Muscle of leg (tissue), 16 donors: ENCODE measurements at places on chromosomes 7 and 10.

DNA sequence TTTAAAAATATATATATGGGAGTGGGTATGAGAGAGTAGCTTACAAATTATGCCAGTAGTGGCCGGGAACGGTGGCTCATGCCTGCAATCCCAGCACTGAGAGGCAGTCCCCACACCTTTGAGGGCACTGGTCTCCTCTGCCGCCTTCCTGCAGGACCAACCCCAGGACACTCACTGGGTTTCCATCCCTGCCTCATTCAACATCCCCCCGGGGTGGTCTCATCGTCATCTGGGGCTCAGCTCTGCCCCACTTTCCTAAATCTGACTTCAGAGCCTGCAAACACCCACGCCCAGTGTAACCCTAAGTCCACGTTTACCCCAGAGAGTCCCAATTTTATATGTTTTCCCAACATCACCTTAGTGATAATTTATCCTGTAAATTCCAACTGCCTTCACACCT, 96.5 kb downstream of the DIP2C start:
- H3K27me3 ChIP-seq: no peaks in the 10 kb centered on the region
- H3K4me1 ChIP-seq: peaks cover 14% of the 10 kb centered on the region
- no peak for DNase-seq
- H3K4me3 ChIP-seq: no peak overlapping the region
- no peak overlapping the region for H3K27ac ChIP-seq

GRCh38 chr10:120493411-120494312, 36.6 kb downstream of the PLPP4 start:
- H3K4me1 ChIP-seq: no peaks in the 10 kb centered on the region
- no peak overlapping the region for H3K27ac ChIP-seq
- no peak for DNase-seq
- no peak overlapping the region for H3K4me3 ChIP-seq
- H3K36me3 ChIP-seq: no peaks in the 10 kb centered on the region

DNA sequence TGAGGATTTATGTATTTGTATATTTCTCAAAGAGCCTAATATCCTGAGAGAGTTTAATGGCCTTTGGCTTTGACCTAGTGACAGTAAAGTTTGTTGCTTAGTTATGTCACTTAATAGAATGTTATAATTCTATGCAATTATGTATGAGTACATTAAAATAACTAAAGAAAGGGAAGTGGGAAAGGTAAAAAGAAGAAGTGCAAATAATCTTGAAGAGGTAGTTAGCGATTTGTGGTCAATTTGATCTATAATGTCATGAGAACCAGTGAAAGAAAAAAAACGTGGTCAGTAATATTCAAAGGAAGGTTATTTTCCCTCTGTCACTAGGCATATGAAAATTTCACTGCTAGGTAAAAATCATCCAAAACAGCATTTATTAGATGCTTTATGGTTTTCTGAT, 143.4 kb upstream of the LSM8 start:
- no peaks in the 10 kb centered on the region for H3K36me3 ChIP-seq
- no peaks in the 10 kb centered on the region for H3K27me3 ChIP-seq
- no peak overlapping the region for H3K4me3 ChIP-seq
- H3K27ac ChIP-seq: no peak overlapping the region

- peaks cover 11% of the 10 kb centered on the region for H3K4me1 ChIP-seq
- no peaks in the 10 kb centered on the region for H3K36me3 ChIP-seq
- peak; percentile 24 for DNase-seq
- H3K27me3 ChIP-seq: no peaks in the 10 kb centered on the region
- peak overlapping the region; percentile 95 for H3K27ac ChIP-seq
- H3K4me3 ChIP-seq: no peak overlapping the region
Observed at GRCh38 chr10:58951087-58951486, 225.4 kb upstream of the PHYHIPL start.

- no peak overlapping the region for H3K4me3 ChIP-seq
- no peaks in the 10 kb centered on the region for H3K27me3 ChIP-seq
- DNase-seq: peak; percentile 64
- peaks cover 10% of the 10 kb centered on the region for H3K36me3 ChIP-seq
Observed at GRCh38 chr10:112810711-112811151, 139.3 kb upstream of the TCF7L2 start.

DNA sequence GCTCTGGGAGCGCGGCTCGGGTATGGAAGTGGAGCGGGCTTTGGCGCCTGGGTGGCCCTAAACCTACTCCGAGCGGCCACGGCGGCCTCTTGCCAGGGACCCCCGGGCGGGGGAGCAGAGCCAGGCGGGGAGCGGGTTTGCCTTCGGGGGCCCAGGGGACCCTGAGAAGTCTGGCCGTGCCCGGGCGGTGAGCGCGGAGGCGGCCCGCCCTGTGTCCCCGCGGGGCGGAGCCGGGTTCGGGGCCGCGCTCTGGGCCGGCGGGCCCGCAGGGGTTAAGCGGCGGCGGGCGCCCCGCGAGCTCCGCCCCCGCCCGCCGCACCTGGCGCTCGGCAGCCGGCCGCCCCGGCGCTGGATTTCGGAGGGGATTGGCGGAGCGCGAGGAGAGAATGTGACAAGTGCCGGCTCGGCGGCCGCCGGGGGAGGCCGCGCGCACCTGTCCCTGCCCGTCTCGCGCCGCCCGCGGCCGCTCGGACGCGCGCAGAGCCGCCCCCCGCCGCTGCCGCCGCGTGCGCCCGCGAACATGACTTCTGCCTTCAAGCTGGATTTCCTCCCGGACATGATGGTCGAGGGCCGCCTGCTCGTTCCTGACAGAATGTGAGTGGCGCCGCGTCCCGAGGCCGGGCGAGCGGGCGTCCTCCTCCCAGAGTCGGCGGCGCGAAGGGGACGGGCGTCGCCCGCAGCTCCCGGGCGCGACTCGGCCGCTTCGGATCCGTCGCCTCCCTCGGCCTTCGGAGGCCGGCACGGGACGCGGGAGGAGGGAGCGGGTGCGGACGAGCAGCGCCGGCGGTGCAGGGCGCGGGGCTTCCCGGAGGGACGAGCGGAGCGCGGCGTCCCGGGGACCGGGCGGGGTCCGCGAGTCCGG, at the start of gene CELF2:
Gene CELF2, plus strand, starts transcription at position 303 of the 862 bp plus-strand sequence. Its CDS starts 218 bp downstream, at position 521.
- peak within 1 kb of the TSS; percentile 63 for H3K4me3 ChIP-seq
- peak; percentile 89 for DNase-seq
- H3K27ac ChIP-seq: peak within 1 kb of the TSS; percentile 83
- H3K27me3 ChIP-seq: peaks cover 3% of the 10 kb centered on the region

- peak; percentile 15 for DNase-seq
- H3K27me3 ChIP-seq: peaks cover 21% of the 10 kb centered on the region
- H3K4me3 ChIP-seq: peak overlapping the region; percentile 47
- peaks cover 10% of the 10 kb centered on the region for H3K4me1 ChIP-seq
- no peaks in the 10 kb centered on the region for H3K36me3 ChIP-seq
- H3K27ac ChIP-seq: no peak overlapping the region
Observed at GRCh38 chr10:25934621-25935139, 651 bp downstream of the MYO3A start.

GRCh38 chr7:149778696-149779501, 5.5 kb upstream of the ZNF467 start:
- H3K36me3 ChIP-seq: no peaks in the 10 kb centered on the region
- no peak overlapping the region for H3K27ac ChIP-seq
- no peak for DNase-seq
- peaks cover 13% of the 10 kb centered on the region for H3K27me3 ChIP-seq
- H3K4me1 ChIP-seq: peaks cover 38% of the 10 kb centered on the region
